ENCODE measurements at places on chromosomes 3 and 15. TPM values are rescaled to one million over a fixed set of nuclear protein-coding genes. Genes with fewer than 3 reads are reported as not detected.

GRCh38 chr15:47206358-47206978 lies 510.8 kb upstream of the SEMA6D start:
- ATAC-seq: no peak

Gene ZDHHC23
- 3.0 TPM for total RNA-seq

Gene GOLGB1
- 35.7 TPM for total RNA-seq

DNA sequence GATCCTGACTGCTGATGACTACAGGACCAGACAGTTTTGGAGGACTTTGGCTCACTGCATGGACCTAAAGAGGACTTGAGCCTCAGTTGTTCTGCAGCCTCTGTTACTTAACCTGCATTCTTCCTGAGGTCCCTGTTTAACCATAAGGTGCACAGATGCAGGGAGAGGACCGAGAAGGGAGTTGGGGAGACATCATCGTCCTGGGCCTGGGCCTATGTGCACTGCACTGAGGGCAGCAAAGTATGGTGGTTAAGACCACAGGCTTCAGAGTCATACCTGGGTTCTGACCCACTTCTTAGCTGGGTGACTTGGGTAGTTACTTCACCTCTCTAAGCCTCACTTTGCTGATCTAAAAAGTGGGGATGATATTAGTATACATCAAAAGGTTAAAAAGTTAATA lies 21.9 kb downstream of the KY start:
- no peak for ATAC-seq

- ATAC-seq: no peak
Measured at GRCh38 chr15:59230531-59231055, 23.9 kb downstream of the LDHAL6B start.

GRCh38 chr3:13561967-13562366 lies 13.0 kb downstream of the FBLN2 start:
- ATAC-seq: no peak

DNA sequence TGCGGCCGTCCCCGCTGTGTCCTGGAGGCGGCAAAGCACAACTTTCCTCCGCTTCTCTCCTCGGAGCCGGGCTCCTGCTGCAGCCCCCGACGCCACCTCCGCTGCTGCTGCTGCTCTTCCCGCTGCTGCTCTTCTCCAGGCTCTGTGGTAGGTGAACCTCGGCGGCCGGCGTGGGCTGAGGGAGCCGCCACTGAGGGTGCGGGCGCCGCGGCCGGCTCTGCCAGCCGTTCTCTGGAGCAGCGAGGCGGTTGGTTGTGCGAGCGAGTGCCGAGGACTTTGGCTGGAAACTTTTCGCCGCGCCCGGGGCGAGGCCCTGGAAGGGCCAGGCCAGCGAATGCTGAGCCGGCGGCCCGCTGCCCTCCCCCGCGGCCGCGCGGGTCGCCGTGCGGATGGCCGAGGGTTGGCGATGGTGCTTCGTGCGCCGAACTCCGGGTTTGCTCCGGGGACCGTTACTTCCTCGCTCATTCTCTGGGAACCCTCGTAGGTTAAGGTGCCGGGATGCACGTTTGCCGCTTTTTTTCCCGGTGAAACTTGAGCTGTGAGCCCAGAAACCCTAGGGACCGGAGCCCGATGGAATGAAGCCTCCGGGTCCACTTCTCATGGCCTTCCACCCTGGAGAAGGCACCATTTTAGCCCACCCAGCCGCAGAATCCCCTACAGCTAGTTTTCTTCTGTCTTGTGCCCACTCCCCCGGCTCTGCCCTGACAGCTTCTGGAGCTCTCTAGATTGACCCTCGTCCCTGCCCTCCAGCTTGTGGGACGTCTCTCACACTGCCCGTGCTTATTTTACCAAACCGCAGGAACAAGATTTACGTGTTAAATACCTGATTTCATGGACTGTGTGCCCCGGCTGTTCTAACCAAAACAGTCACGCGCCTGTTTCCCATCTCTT lies 660 bp downstream of the NECTIN3 start:
- ATAC-seq: peak; percentile 25

- no peak for ATAC-seq
Measured at GRCh38 chr15:63226155-63226883, 36.9 kb downstream of the RAB8B start.

- no peak for ATAC-seq
Measured at GRCh38 chr3:160016972-160017371, 28.3 kb downstream of the IL12A start.

GRCh38 chr15:86892774-86893449 lies 813.2 kb downstream of the AGBL1 start:
- ATAC-seq: no peak

- ATAC-seq: no peak
Measured at GRCh38 chr3:138373736-138374094, 25.3 kb downstream of the MRAS start.

- no peak for ATAC-seq
Measured at GRCh38 chr3:197500812-197501211, 55.0 kb downstream of the BDH1 start.

DNA sequence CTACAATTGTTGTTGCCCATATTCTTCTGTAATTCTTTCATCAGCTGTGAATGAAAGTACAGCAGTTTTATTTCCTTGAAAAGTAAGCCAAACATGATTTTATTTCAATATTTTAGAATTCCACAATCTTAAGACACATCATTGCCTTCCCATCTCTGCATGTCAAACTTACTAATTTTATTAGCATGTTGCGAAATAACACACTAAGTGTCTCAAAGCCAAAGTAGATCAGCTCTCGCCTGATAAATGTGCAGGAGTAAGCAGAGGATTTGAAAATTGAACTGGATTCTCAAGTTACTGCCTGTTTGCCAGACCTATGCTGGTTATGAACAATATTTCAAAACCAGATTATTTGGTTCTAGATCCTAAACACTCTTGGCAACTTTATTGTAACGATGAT lies 25.7 kb downstream of the TGFBR2 start:
- ATAC-seq: peak; percentile 33

- no peak for ATAC-seq
Measured at GRCh38 chr3:66703501-66703900, 202.7 kb upstream of the LRIG1 start.

DNA sequence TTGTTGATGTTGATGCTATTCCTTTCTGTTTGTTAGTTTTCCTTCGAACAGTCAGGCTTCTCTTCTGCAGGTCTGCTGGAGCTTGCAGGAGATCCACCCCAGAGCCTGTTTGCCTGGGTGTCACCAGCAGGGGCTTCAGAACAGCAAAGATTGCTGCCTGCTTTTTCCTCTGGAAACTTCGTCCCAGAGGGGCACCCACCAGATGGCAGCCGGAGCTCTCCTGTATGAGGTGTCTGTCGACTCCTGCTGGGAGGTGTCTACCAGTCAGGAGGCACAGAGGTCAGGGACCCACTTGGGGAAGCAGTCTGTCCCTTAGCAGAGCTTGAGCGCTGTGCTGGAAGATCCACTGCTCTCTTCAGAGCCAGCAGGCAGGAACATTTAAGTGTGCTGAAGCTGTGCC lies 303.2 kb downstream of the ZIC1 start:
- ATAC-seq: no peak

DNA sequence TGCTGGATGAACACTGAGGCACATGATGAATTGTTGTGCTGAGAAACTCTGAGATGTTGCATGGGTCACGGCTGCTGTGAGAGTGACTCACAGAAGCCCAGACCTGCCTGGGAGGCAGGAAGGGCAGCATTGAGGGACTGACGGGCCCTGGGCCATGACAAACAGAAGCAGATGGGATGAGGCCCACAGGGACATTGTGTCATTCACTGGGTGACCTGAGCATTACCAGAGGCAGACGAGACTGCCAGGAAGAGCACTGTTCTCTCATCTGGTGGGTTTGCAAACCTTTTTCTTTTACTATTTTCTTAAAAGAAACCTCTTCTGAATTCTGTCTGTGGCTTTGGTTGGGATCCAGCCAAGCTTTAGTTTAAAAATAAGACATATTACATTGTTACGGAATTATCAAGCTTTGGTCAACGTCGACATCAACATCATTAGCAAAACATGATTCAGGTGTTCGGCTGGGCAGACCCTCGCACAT lies 67.8 kb downstream of the BDH1 start:
- peak; percentile 86 for ATAC-seq

- ATAC-seq: no peak
Measured at GRCh38 chr3:49908373-49909199, 4.9 kb upstream of the MST1R start.

GRCh38 chr3:66228707-66229106 lies 7.9 kb downstream of the SLC25A26 start:
- ATAC-seq: no peak

DNA sequence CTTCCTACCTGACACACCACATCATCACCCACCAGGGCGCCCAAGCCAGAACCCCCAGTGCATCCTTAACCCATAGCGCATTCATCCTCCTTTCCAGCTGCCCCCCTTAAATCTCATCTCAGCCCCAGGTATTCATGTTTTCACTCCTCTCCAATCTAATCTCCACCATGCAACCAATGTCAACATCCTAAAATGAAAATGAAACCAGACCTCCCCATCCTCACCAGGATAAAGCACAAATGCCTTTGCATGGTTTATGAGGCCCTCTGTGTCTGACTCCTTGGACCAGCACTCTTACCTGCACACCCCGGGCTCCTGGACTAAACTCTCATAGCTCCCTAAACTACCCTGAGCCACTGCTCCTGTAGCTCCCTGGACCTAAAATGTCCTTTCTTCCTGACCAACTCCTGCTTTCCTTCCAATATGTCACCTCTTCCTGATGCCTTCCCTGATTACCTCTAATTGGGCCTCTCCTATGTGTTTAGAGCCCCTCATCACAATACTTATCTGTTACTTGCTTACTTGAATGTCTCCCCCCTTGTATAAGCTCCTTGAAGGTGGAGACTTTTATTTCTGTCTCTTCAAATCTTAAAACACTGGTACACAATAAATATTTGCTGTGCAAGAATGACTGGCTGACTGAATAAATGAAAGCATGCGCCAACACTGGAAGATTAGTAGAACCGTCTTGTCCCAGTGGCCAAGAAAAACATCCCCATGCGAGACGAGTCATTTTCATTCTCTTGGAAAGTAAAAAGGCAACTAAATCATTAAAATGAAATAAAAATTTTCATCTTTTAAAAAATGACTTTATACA lies 142.5 kb downstream of the XXYLT1 start:
- ATAC-seq: no peak

DNA sequence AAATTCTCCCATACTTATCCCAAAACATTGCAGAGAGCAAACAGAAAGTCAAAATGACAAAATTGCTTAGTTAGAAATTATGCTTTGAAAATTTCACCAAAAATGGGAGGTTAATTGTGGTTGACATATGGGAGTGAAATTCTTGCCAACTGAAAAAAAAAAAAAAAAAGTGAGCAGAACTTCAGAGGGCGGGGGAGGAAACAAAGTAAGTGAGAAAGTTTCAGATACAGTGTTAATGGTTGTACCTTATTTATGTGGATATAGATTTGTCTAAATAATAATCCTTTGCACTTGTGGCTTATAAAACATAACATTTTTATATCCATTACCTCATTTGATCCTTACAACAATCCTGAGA lies 91.5 kb upstream of the RAP2B start:
- ATAC-seq: no peak

Gene TEX55
- not detected for total RNA-seq

DNA sequence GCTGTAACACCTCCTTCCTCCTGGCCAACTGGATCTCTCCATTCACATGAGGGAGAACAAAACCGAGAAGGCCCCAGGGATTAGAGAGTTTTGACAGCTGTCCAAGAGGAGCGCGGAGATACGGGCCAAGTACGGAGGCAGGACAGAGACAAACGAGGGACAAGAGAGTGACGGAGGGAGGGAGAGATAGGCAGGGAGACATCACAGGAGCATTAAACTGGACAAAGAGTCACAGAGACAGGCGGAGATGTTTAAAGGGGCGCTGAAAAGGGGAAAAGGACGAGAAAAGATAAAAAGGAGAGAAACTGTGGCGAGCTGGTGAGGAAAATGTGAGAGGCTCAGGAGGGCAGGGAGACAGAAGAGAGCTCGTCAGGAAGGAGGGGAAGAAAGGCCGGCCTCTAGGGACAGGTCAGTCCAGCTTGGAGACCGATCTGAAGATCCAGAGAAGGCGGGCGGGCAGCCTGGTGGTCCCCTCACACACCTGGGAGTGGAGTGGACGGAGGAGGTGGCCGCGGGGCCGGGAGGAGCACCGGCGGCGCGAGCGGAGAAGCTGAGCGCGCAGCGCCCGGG lies 40.5 kb upstream of the ROPN1 start:
- ATAC-seq: no peak

GRCh38 chr3:49967291-49967690 lies 27.3 kb downstream of the RBM6 start:
- no peak for ATAC-seq

GRCh38 chr3:122245513-122246174 lies 62.2 kb downstream of the CASR start:
- no peak for ATAC-seq

Gene TMEM40
- 237 TPM for total RNA-seq

Gene VEPH1
- total RNA-seq: 0.40 TPM

Gene SLC22A13
- 0.64 TPM for total RNA-seq

DNA sequence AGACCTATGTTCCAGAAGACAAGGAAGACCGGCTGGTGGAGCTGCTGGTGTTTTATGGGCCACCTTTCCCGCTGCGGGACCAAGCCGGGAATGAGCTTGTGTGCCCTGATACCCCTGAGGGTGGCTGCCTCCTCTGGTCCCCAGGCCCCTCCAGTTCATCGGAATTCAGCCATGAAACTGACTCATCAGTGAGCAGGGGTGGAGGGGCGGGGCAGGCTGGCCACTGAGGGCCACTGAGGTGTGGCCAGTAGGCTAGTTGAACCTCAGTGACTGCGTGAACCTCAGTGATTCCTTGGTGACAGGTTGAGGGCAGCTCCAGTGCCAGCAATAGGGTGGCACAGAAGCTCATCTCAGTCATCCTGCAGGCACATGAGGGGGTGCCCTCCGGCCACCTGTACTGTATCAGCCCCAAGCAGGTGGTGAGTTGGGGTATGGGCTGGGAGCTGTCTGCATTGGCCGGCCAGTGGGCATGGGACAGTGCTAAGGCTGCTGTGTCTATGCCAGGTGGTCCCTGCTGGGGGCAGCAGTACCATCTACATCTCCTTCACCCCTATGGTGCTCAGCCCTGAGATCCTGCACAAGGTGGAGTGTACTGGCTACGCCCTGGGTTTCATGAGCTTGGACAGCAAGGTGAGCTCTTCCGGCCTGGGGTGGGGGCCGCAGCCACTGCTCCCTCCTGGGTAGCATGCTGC lies 20.3 kb downstream of the ACAA1 start:
- peak; percentile 8 for ATAC-seq

Gene LYZL4
- total RNA-seq: not detected

GRCh38 chr3:151743855-151744254 lies 10.1 kb downstream of the AADACL2 start:
- no peak for ATAC-seq

DNA sequence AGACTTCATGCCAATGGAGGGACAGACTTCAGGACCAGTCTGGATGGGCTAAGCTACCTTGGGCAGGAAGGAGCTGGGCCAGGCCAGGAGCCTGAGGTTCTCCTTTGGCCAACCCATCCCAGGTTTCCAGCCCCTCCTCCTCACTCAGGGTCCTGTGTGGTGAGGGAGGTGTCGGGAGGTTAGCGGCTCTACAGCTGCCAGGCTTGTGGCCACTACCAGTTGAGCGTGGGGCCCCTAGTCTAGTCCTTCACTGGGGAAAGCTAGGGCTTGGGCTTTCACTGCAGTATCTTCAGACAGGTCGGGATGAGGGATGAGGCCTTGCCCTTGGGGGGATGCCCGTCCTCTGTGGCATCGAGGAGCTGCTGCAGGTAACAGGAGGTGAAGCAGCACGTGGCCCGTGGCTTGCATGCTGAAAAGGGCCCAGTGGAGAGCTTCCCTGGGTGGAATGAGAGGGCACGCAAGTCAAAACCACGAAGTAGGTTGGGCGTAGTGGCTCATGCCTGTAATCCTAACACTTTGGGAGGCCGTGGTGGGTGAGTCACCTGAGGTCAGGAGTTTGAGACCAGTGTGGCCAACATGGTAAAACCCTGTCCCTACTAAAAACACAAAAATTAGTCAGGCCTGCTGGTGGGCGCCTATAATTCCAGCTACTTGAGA lies 8.5 kb upstream of the FANCD2 start:
- no peak for ATAC-seq

GRCh38 chr15:58498821-58499580 lies 67.2 kb downstream of the LIPC start:
- peak; percentile 43 for ATAC-seq
